Psoas muscle (tissue), 8 donors: ENCODE measurements at places on chromosomes 7 and 10.

DNA sequence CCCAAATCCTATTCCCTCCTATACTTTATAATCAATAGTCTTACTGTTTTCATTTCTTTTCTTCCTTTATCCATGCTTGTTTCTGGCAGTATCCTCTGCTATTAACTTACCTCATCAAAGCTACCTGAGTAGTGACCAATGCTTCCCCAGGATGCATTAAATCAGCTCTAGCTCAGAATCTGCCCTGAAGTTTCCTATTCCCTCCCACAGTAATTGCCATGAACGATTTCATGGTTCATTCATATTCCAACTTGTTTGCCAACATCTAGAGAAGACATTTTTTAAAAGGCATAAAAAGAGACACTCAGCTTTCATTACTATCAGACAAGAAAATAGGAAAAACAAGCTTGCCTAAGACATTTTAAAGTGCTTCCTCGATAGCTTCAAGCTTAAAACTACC lies 42.3 kb downstream of the COA1 start:
- DNase-seq: no peak
- no peaks in the 10 kb centered on the region for H3K36me3 ChIP-seq
- no peak overlapping the region for H3K4me3 ChIP-seq

GRCh38 chr10:7046615-7047014 lies 364.2 kb downstream of the SFMBT2 start:
- no peaks in the 10 kb centered on the region for H3K4me1 ChIP-seq
- no peaks in the 10 kb centered on the region for H3K27me3 ChIP-seq
- H3K4me3 ChIP-seq: no peak overlapping the region
- no peak for DNase-seq
- H3K27ac ChIP-seq: no peak overlapping the region
- H3K36me3 ChIP-seq: no peaks in the 10 kb centered on the region

GRCh38 chr10:132022241-132022640 lies 40.5 kb upstream of the BNIP3 start:
- no peak overlapping the region for H3K4me3 ChIP-seq
- no peak for DNase-seq
- H3K4me1 ChIP-seq: no peaks in the 10 kb centered on the region
- no peaks in the 10 kb centered on the region for H3K27me3 ChIP-seq

DNA sequence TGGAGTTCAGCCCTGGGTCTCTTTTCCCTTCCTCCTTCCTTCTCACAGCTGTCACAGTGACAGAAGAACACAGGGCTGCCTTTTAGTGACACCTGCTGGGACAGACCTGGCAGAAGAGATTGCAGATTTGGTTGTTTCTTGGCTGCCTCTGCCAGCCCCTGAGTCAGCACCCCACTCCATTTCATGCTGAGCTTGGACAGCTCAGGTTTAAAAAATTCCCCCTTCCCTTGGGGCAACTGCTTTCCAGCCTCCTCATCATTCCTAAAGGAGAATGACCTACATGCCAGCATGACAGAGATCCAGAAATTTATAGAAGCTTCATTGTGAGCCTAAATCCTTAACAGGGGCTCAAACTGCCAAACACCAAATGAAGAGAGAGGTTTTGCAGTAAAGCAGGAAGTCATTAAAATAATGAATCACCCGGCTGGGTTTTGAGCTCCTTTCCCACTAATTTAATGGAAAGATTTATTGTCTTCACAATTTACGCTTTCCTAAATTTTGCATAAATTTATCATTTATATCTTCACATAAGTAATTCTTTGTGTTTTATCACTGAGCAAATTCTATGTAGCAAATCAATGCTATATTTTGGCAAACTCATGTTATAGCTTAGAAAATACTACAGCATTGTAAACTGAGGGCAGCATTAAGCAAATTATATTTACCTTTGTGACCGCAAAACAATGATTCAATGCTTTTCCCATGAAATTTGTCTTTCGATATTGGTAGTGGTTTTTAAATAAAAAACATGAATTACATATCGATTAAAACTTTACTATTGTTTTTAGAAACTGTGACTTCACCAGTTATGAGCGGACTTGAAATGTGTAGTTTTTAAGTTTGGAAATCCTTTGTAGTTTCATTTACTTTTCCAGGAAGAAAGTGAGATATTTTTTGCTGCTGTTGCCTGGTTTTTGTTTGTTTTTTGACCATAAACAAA lies 399.5 kb upstream of the ANKRD30A start:
- peaks cover 6% of the 10 kb centered on the region for H3K4me1 ChIP-seq
- no peaks in the 10 kb centered on the region for H3K27me3 ChIP-seq
- no peak overlapping the region for H3K27ac ChIP-seq
- H3K4me3 ChIP-seq: no peak overlapping the region
- peak; percentile 56 for DNase-seq

GRCh38 chr10:62651341-62651740 lies 153.2 kb upstream of the ADO start:
- H3K27ac ChIP-seq: no peak overlapping the region
- H3K4me3 ChIP-seq: no peak overlapping the region
- no peaks in the 10 kb centered on the region for H3K4me1 ChIP-seq
- DNase-seq: no peak

- peak; percentile 17 for DNase-seq
- peaks cover 10% of the 10 kb centered on the region for H3K4me1 ChIP-seq
These were observed 6.7 kb downstream of the SKAP2 start for GRCh38 chr7:26857506-26858240.

DNA sequence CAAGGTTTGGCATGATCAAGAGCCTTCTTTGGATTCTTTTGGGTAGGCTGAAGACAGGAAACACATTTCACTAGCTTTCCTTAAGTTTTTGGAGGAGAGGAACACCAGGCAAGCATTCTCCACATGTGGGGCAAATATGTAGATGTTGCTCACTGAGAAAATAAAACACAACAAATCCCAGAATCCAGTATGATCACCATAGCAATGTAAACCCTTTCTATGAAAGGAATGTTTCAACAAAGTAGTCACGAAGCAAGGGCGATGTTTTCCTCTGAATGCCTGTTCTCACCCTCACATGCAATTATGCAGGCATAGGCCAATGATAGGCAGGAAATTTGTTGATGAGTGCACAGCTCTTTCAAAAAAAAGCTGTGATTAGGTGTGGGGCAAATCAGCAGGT lies 20.5 kb upstream of the CEP41 start:
- no peak overlapping the region for H3K4me3 ChIP-seq
- H3K27ac ChIP-seq: no peak overlapping the region
- H3K27me3 ChIP-seq: no peaks in the 10 kb centered on the region
- H3K36me3 ChIP-seq: no peaks in the 10 kb centered on the region

DNA sequence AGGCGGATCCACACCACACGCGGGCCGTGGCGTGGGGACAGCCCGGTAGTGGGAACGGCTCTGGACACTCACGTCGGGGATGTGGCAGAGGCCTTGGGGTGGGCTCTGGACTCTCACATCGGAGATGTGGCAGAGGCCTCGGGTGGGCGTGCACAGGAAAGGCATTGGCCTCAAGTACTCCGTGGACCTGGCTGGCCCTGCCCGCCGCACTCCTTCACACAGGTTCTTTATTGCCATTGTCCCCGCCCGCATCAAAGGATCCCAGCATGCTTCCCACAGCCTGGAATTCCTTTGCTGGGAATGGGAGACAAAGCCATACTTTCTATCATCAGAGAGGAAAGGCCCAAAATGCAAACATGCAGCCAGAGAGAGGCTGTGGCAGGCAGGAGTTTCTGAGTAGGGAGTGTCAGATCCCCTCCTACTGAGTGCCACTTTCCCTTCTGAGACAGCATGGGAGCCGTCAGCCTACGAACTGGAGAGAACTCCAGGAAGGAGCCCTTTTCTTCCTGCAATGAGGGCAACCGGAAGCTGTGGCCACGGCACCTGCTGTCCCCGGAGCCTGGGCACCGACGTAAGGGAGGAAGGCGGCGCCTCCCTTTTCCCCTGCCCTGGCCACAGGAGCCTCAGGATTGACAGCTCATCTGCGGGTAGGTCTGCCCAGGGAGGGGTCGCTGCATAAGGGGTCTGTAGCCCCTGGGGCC lies 51.5 kb downstream of the RBM17 start:
- no peaks in the 10 kb centered on the region for H3K27me3 ChIP-seq
- no peak for DNase-seq
- peak overlapping the region; percentile 59 for H3K4me3 ChIP-seq
- H3K4me1 ChIP-seq: peaks cover 22% of the 10 kb centered on the region

GRCh38 chr10:93746844-93747284 lies 10.9 kb upstream of the LGI1 start:
- H3K27me3 ChIP-seq: no peaks in the 10 kb centered on the region
- H3K4me3 ChIP-seq: no peak overlapping the region
- H3K27ac ChIP-seq: no peak overlapping the region
- H3K36me3 ChIP-seq: no peaks in the 10 kb centered on the region

DNA sequence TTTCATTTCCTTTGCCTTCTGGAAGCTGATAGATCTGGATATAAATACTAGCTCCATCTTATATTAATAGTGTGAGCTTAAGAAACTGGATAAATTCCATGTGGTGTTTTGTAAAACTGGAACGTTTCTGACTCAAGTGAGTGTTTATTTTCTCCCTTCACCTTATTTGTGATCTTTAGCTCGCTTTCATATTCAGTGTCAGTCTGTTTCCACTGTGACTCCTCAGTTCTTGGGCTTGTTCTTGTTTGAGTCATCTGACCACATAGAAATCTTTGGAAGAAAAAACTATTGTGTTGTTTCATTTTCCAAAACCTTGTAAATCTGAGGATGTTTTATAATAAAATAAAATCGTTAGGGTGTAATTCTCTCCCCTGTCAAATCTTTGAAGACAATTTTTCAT lies 186.4 kb downstream of the POLR1F start:
- H3K27me3 ChIP-seq: no peaks in the 10 kb centered on the region
- H3K4me3 ChIP-seq: no peak overlapping the region
- H3K36me3 ChIP-seq: no peaks in the 10 kb centered on the region
- DNase-seq: no peak

DNA sequence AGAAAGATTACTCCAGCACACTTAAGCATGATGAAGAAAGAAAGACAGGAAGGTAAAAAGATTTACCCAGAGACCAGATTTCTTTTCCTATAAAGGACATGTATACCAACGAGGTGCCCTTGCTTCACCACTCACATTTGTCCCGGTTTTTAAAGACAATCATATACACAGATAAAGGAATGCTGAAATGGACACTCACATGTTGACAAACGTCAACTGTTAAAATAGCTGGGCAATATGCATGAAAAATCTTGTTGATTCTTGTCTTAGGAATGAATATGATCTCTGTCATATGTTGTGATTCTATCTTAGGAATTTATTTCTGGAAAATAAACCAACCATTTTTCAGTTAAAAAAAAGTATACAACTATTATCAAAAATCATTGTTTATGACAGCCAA lies 158.2 kb downstream of the SRPK2 start:
- no peaks in the 10 kb centered on the region for H3K27me3 ChIP-seq
- peaks cover 8% of the 10 kb centered on the region for H3K36me3 ChIP-seq
- H3K4me1 ChIP-seq: peaks cover 7% of the 10 kb centered on the region
- H3K4me3 ChIP-seq: no peak overlapping the region
- no peak overlapping the region for H3K27ac ChIP-seq
- DNase-seq: no peak

DNA sequence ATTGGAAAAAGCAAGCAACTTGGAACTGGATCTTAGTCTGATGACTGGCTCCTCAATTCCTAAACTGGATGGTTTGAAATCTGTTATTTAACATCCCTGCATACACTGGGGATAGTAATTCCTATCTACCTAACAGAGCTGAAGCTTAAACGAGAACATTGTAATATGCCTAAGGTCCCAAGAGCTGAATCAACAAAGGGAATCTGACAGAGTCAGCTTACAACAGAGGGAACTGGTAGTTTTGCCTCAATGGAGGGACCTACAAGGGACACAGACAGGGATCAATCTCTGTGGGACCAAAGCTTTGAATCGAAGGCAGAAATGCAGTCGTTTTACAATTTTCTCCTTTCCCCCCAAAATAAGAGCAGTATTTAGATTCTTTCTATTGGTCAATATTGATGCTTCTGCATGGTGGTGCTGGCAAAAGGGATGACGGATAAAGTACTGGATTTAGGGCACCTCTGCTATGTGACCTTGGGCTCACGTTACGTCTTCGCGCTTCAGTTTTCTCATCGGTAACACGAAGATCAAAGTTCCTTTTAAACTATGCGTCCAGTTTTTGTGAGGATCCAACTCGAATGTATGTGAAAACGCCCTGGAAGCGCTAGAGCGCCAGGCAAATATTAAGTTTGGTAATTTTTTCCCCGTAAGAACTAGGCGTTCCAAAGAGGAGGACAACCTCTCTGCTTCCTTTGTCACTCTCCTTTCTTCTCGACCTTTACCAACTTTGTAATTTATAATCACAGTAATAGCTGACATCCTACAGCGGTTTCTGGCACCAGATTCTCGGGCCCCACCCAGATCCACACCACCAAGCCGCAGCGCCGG lies 1.1 kb downstream of the ACTR1A start:
- H3K4me1 ChIP-seq: peaks cover 50% of the 10 kb centered on the region
- no peaks in the 10 kb centered on the region for H3K27me3 ChIP-seq
- peak overlapping the region; percentile 97 for H3K27ac ChIP-seq
- H3K4me3 ChIP-seq: peak overlapping the region; percentile 94
- no peak for DNase-seq
- peaks cover 1% of the 10 kb centered on the region for H3K36me3 ChIP-seq

DNA sequence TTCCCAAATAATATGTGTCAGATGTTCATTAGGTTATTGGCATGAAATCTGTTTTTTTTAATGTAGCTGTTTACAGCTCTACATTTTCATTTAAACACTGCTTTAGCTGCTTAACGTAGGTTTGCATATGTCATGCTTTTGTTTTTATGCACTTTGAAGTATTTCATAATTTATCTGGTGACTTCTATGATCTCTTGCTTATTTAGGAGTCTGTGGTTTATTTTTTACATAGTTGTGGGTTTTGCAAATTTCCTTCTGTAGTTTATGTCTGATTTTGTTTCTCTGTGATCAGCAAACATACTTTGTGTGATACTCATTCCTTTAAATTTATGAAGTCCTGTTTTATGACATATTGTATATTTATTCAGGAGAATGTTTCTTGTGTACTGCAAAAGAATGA lies 606.5 kb upstream of the PFKP start:
- H3K36me3 ChIP-seq: no peaks in the 10 kb centered on the region
- no peaks in the 10 kb centered on the region for H3K4me1 ChIP-seq
- DNase-seq: no peak
- H3K4me3 ChIP-seq: no peak overlapping the region
- H3K27ac ChIP-seq: no peak overlapping the region

DNA sequence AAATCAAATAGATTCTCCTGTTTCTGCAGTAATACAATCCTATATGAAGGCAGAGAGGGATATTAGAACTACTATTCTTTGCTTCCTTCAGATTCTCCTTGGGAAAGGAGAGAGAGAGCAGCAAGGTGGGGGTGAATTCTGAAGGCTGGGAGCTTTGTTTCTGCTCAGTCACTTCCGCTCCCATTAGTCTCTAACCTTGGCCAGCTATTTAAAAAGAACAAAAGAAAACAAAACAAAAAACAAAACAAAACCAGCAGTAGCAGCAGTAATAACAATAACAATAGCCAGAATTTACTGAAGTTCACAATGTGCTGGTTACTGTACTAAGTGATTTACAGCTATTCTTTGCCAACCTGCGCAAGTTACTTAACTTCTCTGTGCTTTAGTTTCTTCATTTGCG lies 9.9 kb downstream of the GPR85 start:
- no peaks in the 10 kb centered on the region for H3K4me1 ChIP-seq
- DNase-seq: no peak
- no peaks in the 10 kb centered on the region for H3K36me3 ChIP-seq
- H3K27ac ChIP-seq: no peak overlapping the region
- no peak overlapping the region for H3K4me3 ChIP-seq
